NCI-H1694 treated with DMSO at 0.1 percent for 48 hours (cell line): ENCODE measurements at places on chromosomes 5 and 9.

DNA sequence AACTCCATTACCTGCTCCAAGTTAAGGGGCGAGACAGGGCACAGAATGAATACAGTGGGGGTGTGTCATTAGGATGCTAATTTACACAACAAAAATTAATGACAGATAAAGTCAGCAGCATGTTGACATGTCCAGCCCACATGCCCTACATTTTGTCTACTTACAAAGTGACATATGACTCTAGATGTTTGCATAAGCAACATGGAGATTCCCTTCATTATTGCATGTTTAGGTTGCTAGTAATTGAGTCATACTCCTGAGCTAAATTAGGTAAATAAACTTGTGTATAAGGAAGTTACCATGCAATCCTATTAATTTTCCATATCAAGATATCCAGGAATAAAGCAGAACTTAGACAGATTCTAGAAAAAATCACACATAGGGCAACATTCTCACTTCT is 232.2 kb downstream of the PDE4D start:
- no peak for DNase-seq

- no peak for DNase-seq
Measured at GRCh38 chr9:111914749-111915424, 18.3 kb downstream of the UGCG start.

- no peak for DNase-seq
Measured at GRCh38 chr5:100119903-100120302, 415.3 kb upstream of the FAM174A start.

DNA sequence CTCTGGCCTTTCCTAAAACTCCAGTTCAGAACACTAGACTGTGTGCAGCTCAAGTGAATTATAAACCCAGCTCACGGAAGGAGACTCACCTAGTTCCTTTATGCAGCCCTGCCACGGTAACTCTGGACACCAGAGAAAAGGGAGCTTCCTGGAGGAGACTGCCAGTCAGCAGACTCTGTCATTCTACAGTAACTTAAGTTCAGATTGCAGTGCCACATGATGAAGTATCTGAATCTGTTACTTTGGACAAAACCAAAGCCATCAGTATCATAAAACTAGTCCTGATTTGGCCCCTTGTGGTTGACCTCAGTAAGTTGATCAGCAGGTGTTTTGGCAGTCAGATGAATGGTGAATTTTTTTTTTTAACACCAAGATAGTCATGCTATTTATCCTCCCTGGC is 2.7 kb downstream of the MTRR start:
- no peak for DNase-seq

DNA sequence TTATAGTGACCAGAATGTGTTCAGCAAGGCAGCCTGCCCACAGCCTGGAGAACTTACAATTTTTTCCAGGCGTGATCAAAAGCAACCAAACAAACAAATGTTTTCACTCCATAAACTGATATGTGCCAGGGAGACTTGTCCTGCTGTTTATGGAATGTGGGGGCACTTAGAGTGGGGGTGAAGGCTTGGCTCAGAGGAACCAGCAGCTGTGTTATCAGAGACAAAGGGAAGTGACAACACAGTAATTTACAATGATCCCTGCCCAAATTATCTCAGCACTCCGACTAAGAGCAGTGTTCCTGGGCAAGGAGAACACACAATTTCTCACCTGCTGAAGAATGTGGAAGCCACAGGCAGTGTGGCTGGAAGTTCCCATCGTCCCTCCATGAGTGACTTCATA is 429.1 kb upstream of the IRX4 start:
- no peak for DNase-seq

- no peak for DNase-seq
Measured at GRCh38 chr5:94285984-94286383, 332.4 kb downstream of the KIAA0825 start.

- no peak for DNase-seq
Measured at GRCh38 chr5:81020478-81021167, 60.5 kb downstream of the RASGRF2 start.
